ENCODE measurements at places on chromosomes 16 and 17. TPM values are rescaled to one million over a fixed set of nuclear protein-coding genes. Genes with fewer than 3 reads are reported as not detected.

CLEC3A gene
- total RNA-seq = not detected

KRTAP1-1 gene
- total RNA-seq = not detected

DNA sequence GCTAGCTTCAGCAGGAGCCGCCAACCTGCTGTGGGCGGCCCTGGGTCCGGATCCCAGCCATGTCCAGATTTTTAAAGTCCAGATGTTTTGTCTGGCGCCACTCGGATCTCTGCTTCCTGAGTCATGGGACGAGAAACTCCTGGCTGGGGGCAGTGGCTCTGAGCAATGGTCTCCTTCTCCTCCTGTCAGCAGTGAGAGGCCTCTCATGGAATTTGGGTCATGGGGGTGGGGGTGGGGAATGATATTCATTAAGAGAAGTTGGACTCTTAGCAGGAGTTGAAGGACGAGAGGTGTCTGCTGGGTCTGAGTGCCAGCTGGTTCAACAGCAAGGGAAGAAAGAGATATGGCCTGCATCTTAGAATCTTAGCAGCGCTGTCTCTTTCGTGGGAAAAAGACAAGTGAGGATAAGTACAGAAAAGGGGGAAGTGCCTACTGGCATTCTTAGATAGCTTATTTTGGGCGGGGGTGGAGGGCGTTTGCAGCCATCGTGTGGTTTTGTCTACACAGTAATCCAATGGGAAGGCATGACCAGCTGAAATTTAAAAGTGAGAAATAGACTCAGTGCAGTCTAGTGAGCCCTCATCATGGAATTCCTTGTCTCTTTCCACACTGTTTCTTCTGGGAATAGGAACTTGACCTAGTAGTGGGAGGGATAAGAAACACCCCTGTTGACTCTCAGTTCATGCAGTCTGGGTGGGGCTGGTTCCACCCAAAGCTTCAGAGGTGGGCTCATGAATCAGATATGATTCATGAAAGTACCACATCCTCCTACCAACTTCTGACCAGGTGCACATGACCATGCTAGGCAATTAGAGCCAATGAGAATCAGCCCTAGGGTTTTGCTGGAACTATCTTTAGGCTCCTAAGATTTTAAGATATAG is 80.5 kb downstream of the MYH13 start:
- peak; percentile 86 for DNase-seq

GRCh38 chr16:13041180-13041579 is 139.8 kb downstream of the SHISA9 start:
- no peak for DNase-seq

- DNase-seq = no peak
Measured at GRCh38 chr16:68512183-68512582, 26.9 kb upstream of the ZFP90 start.

GRCh38 chr16:68734782-68735181 is 2.3 kb upstream of the CDH1 start:
- no peak for DNase-seq

DNA sequence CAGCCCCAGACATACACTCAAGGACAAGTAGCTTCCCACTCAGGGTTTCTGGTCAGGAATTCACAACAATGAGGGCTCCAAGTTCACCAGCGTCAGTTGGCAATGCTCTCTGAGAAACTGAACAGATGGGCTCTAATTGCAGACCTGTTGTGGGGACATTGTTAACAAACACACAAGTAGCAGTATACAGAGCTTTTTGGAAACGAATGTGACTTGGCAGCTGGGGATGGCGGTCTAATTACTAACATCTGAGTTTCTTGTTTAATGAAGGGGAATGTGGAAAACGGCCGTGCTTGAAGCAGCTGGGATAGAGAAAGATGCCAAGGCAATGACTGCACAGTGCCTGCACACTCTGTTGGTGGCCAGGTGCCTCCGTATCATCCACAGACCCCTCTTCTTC is 316.1 kb upstream of the IRX3 start:
- DNase-seq = no peak

DNA sequence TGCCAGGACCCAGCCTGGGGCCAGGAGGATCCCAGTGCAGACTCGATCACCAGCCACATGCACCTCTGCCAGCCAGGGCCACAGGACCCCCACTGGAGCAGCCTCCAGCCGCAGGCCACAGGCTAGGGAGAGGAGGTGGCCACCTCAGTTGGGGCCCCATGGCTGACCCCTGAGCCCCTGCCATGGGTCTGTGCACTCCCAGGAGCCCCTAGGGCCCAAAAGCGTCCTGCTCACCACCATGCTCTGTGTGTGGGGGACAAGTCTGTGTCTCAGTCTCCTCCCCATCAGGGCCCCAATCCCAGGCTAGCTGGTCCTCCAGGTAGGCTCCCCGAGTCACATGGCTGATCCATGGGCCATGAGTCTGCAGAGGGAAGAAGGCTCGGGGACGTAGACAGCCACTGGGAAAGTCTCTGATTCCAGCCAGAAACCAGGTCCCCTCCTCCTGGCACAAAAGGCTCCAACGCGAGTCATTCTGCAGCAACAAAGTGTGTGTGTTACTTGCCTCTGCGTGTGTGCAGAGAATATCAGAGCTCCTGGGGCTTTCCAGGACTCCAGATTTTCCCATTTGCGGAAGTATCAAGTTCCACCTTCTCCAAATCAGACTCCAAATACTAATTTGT is 6.1 kb upstream of the PRSS8 start:
- no peak for DNase-seq

GRCh38 chr16:7268182-7268581 is 64.5 kb upstream of the RBFOX1 start:
- peak; percentile 73 for DNase-seq

SLC2A4 gene
- total RNA-seq = 7.7 TPM

RNF112 gene
- total RNA-seq = 20.5 TPM

- no peak for DNase-seq
Measured at GRCh38 chr17:51132964-51133319, 12.3 kb upstream of the SPAG9 start.

GRCh38 chr16:24345704-24346103 is 89.6 kb downstream of the CACNG3 start:
- DNase-seq = no peak

GRCh38 chr17:73138541-73139138 is 26.2 kb upstream of the SSTR2 start:
- no peak for DNase-seq

DNA sequence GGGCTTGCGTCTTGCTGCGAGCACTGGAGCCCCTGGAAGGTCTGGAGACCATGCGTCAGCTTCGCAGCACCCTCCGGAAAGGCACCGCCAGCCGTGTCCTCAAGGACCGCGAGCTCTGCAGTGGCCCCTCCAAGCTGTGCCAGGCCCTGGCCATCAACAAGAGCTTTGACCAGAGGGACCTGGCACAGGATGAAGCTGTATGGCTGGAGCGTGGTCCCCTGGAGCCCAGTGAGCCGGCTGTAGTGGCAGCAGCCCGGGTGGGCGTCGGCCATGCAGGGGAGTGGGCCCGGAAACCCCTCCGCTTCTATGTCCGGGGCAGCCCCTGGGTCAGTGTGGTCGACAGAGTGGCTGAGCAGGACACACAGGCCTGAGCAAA is 7.4 kb downstream of the MPG start:
- no peak for DNase-seq

DNA sequence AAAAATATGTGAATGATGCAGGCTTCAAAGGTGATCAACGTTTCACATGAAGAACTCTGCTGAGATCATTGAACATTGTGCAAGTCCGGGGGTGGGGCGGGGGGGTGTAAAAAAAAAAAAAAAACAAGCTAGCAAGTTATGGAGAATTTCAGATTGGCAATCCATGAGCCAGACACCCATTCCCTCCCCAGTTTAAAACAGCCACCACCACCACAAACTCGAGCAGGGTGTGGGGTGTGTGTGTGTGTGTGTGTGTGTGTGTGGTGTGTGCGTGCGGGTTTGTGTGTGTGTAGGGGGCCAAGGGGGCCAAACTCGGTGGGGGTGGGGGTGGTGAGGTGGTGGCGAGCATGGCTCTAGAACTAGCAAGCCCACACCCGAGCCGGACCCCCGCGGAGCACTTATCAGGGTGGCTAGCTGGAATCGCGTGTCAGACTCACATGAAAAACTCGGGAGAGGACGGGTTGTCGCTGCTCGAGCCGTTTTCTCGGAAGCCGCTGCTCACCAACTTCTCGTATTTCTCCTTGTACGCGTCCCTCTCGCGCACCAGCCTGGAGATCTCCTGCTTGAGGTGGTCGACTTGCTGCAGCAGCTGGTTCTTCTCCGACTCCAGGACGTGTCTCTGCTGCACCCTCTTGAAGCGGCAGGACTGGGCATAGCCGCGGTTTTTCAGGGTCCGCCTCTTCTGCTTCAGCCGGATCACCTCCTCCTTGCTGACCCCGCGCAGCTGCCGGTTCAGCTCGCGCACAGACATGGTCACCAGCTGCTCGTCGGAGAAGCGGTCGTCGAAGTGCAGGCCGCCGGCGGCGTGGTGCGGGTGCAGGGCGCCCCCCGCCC is 2.0 kb downstream of the MAF start:
- peak; percentile 69 for DNase-seq

DNA sequence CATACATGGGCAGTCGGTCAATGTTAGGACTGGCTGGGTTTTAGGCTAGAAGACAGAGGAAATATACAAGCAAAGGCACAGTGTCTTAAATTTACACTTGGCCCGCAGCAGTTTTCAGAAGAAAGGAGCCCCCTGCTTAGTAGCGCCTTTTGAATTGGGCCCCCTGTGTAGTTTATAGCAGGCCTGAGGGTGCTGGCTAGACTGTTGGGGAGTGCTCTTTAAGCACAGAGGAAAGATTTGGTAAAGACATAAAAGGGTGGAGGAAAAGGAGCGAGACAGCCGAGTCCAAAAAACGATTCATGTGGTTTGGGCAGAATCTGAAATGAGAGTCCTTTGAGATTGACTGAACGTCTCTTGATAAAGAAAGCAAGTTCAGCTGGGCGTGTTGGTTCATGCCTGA is 10.6 kb downstream of the RMI2 start:
- peak; percentile 32 for DNase-seq

- no peak for DNase-seq
Measured at GRCh38 chr17:20930081-20930760, 112.6 kb downstream of the USP22 start.

DNA sequence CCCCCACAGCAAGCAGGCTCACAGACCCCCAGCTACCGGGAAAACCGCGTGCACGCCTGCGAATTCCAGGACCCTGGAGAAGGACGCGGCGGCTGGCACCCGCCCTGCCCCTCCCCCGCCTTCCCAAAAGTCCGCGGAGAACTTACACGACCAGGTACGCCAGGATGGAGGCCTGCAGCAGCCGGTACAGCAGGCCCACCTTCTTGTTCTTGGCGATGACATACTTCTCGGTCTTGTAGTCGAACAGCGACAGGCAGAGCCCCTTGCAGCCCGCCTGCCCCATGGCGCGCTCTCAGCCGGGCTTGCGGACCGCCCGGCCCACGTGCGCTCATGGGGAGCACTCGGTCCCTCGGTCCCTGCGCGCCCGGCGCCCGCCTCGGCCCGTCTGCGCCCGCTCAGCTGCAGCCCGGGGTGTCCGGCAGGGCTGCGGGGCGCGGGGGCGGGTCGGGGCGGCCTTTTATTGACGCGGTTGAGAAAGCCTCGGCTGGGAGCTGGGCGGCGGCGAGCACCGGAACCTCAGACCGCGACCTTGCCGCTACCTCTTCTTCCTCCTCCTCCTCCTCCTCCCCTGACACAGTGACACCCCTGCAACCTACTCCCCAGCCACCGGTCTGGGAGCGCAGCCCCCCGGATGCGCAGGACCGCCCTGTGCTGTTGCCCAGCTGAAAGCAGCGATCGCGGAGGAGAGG is at the start of gene P2RX5:
P2RX5 (minus strand) TSS at position 433 of the 689 bp plus-strand sequence; CDS start at position 283, 150 bp downstream.
- no peak for DNase-seq

GRCh38 chr16:11004351-11004750 is 60.0 kb downstream of the CLEC16A start:
- DNase-seq = peak; percentile 40

DNA sequence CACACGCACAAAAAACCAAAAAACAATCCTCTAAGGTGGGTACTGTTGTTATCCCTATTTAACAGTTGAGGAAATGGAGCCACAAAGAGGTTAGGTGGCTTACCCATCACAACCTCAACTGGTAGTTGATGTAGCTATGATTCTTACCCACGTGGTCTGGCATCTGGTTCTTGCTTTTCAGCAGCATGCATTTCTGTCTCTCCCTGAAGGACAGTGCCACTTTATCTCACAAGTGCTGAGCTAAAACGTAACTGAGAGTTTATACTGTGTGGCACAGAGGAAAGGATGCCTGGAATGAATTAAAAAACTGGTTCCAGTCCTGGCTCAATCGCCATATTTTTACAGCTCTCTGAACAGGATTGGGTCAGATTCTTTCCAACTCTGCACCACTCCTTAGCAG is 1.9 kb upstream of the CORO6 start:
- DNase-seq = no peak

KRTAP3-2 gene
- 31.1 TPM for total RNA-seq

CCT6B gene
- total RNA-seq = 6.0 TPM

MYH8 gene
- not detected for total RNA-seq

- DNase-seq = no peak
Measured at GRCh38 chr16:1081734-1082265, 9.3 kb downstream of the SSTR5 start.

PYDC1 gene
- not detected for total RNA-seq

- peak; percentile 6 for DNase-seq
Measured at GRCh38 chr16:88570691-88571092, 489 bp downstream of the ZC3H18 start.

DNA sequence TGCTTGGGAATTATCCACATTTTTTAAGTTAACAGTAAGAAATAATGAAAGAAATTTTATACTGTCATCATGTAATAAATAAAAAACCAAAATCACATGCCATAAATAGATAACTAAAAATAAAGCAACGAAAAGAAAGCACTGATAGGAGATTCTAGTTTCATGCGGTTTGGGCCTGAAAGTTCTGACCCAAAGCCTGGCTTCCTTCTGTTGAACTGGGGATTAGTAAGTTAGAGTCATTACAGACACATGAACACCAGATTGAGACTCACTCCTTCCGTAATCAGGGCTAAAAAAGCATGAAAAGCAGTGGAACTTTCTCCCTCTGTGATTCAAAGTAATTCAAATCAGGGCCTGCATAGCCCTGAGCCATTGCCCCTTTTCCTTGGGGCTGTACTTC is 13.2 kb upstream of the SLC6A2 start:
- DNase-seq = no peak

DNA sequence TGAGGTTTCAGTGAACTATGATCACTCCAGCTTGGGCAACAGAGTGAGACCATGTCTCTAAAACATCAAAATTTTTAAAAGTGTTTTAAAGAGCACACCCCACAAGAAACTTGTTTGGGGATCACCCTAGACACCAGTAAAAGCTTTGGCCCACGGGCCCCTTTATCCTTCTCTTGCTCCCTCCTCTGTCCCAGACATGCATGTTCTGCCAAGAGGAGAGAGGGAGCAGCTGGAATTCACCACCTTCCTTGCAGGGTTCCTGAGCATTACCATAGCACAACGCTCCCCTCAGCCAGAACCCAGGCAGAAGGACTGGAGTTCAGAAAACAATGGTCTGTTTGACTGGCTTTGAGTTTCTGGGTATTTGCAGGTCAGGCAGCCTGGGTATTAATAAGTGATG is 214.3 kb upstream of the CDH5 start:
- DNase-seq = no peak

- no peak for DNase-seq
Measured at GRCh38 chr16:5064915-5065314, 841 bp downstream of the C16orf89 start.

- DNase-seq = peak; percentile 27
Measured at GRCh38 chr16:69564845-69565670, 708 bp upstream of the NFAT5 start.

KCNJ12 gene
- total RNA-seq = 3.6 TPM

- no peak for DNase-seq
Measured at GRCh38 chr16:11494029-11494428, 92.7 kb downstream of the LITAF start.

ZNF263 gene
- total RNA-seq = 53.7 TPM

GRCh38 chr17:67129283-67129682 is 84.9 kb downstream of the CACNG1 start:
- no peak for DNase-seq

Measured in umbilical cord (tissue), 2 donors.